ENCODE measurements at places on chromosomes 16 and 17. TPM values are rescaled to one million over a fixed set of nuclear protein-coding genes. Genes with fewer than 3 reads are reported as not detected.

Gene HIC1
- total RNA-seq, result 35.1 TPM

Gene ASPHD1
- total RNA-seq, result 2.0 TPM

Gene TBC1D3G
- not detected for total RNA-seq

Gene RGS11
- not detected for total RNA-seq

Gene NLRP1
- 28.2 TPM for total RNA-seq

Gene NDUFAF8
- total RNA-seq, result 75.4 TPM

Gene TBC1D26
- 0.76 TPM for total RNA-seq

Gene SLC13A2
- not detected for total RNA-seq

Gene SMTNL2
- total RNA-seq, result not detected

Gene MYO15B
- 28.7 TPM for total RNA-seq

Gene CLN3
- total RNA-seq, result 30.2 TPM

Gene C1QTNF8
- total RNA-seq, result not detected

Gene KRT24
- not detected for total RNA-seq

Gene OTOP3
- total RNA-seq, result not detected

Gene ZSCAN10
- total RNA-seq, result 0.25 TPM

Gene APPBP2
- total RNA-seq, result 22.8 TPM

Gene KRT20
- total RNA-seq, result not detected

Gene PIK3R6
- total RNA-seq, result 3.8 TPM

Gene OGFOD1
- total RNA-seq, result 51.0 TPM

Gene FAHD1
- total RNA-seq, result 14.2 TPM

Gene FMNL1
- total RNA-seq, result 298 TPM

Gene EVPL
- total RNA-seq, result 0.34 TPM

Gene CLEC18A
- total RNA-seq, result 0.25 TPM

Gene INCA1
- total RNA-seq, result not detected

Gene TBC1D3I
- 0.45 TPM for total RNA-seq

Gene PDE6G
- 8.9 TPM for total RNA-seq

Data from activated CD8-positive, alpha-beta T cell treated with anti-CD3 and anti-CD28 coated beads for 36 hours (primary cell).